ENCODE measurements at places on chromosomes 11 and 22.

DNA sequence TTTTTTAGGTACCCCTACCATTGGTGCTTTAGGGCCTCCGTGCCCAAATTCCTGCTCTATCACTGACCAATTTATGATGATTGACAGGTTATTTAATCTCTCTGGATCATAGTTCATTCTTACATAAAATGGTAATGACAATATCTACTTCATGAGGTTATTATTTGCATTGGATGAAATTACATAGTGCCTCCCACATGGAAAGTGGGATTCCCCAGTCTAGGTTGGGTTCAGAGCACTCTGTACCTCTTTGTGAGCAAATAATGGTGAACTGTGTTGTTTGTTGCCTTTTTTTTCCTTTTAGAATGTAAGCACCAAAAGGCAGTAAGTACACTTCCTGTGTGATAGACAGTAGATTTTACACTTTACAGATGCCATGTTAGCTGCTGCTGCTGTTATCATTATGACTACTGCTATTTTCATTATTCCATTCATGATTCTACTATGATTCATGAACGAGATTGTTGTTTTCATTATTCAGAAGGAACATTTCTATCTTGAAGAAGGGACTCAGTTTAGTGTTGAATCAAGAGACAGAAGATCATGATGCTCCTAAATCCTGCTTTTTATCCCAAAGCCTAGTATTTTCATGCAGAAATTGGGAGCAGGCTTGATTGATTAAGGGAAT, 100.8 kb downstream of the ALX4 start:
- DNase-seq = no peak

GRCh38 chr11:57072640-57073039, 83.9 kb downstream of the OR5AK2 start:
- DNase-seq = no peak

DNA sequence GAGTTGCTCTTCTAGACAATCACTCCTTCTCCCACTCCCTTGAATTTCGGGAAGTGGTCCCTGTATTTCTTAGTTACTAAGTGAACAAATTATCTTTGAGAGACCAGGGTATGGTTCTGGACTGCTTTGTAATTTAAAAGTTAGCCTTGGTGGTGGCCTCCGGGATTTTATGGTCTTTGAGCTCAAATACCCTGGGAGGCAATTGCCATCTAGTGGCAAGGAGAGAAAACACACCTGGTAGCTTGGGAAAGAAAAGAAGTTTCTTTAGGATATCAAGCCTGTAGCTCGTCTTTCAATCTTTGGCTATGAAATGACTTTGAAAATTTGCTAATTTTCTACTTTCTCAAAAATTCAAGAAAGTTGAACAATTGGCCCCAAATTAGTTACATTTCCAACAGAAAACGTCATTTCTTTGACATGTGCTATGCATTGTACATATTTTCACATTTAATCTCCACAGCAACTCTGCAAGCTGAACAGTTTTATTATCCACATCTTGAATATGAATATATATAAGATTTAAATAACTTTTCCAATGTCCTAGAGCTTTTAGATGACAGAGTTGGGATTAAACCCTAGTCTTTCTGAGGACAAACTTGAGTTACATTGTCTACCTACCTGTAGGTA, 39.1 kb downstream of the MMP27 start:
- no peak for DNase-seq

DNA sequence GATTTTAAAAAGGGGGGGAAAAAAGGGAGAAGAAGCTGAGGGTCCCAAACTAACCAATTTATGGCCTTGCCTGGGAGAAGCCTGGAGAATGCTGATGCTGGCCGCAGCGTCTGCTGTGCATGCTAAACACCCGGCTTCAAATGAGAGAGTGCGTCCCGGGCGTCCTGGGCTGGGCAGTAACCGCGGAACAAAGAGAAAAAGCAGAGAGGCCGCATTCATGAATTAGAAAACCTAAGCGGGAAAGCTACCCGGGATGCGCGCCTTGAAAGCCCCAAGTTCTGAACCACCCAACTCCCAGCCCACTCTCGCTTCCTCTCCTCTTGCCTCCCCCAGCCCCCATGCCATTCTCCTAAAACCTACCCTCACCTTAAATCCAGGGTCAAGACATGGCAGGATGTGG, 6.5 kb downstream of the MN1 start:
- DNase-seq = no peak

DNA sequence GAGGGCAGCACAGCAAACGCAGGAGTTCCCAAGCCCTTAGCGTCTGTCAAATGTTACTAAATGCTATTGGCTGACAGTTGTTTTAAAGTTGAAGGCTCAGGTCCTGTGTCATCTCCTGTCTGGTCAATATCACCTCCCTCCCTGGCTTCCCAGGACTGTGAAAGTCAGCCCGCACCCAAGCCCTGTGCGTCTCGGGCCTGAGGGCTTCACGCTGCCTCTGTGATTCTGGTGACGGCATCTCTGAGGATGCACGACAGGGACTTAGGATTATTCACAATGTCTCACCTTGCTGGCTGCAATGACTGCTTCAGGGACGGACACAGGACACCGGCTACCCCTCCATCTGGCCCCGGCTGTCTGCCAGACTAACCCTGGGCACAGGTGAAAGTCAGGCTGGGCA, 415.3 kb downstream of the CTTN start:
- DNase-seq = no peak

DNA sequence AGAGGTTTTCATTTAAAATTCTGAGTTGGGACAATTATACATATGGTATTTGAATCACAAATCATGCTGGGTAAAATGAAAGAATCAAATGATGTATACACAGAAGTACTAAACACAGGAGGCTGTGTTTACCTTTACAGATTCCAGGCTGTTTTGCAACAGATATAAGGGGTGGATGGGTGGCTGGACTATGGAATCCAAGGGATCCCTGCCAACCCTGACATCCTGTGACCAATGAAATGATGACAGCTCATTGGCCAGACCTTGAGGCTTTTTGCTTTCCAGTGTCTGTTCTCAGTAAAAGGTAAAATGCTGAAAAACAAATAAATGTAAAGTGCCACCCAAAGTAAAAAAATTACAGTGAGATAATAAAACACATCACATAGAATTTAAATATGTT, 3.3 kb upstream of the DDI1 start:
- DNase-seq = no peak

GRCh38 chr22:24427500-24428164, at the start of gene ADORA2A:
ADORA2A (plus strand) TSS chr22:24427599; CDS start chr22:24433405, 5,806 bp downstream.
- DNase-seq = peak; percentile 73

GRCh38 chr11:41289408-41289807, 170.0 kb downstream of the LRRC4C start:
- no peak for DNase-seq

DNA sequence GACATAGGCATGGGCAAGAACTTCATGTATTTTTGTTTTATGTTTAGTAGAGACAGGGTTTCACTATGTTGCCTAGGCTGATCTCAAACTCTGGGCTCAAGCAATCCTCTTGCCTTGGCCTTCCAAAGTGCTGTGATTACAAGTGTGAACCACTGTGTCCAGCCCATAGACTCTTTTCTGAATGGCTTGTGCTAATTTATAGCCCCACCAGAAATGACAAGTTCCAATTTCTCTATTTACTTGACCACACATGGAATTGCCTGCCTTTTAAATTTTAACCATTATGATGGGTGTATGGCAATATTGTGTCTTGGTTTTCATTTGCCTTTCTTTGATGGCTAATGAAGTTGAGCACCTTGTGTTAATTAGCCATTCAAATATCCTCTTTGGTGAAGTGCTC, 85.8 kb upstream of the NECTIN1 start:
- DNase-seq = no peak

GRCh38 chr11:16081382-16082094, 274.8 kb downstream of the SOX6 start:
- DNase-seq = no peak

- DNase-seq = no peak
Measured at GRCh38 chr11:125797641-125798040, 9.7 kb downstream of the PATE3 start.

DNA sequence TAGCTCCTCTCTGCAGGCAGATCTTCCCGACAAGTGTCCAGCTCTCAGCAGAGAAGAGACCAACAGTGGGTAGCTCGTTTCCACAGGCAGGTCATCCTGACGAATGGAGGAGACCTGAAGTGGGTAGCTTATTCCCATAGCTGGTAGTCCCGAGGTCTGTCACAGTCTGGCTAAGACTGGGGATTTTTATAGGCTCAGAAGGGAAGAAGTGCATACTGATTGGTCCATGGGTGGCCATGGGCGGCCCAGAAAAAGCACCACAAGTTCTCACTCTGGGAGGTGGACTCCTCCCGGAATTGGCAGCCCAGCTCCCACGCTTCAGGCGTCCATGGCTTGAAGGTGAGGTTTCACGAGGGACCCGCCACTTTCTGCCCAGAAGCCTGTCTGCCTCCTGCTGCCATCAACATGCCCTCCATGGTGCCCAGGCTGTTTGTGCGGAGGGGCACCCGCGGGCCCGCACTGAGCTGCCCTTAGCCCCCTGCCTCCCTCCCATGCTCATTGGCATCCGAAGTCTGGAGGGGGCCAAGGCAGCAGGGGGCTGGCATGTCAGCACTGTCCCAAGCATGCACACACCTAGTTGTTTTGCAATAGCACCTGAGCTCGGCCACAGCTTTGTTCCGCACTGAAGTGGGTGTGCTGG, 9.9 kb upstream of the MAP6 start:
- DNase-seq = no peak
